ENCODE measurements at places on chromosomes 3 and 15.

DNA sequence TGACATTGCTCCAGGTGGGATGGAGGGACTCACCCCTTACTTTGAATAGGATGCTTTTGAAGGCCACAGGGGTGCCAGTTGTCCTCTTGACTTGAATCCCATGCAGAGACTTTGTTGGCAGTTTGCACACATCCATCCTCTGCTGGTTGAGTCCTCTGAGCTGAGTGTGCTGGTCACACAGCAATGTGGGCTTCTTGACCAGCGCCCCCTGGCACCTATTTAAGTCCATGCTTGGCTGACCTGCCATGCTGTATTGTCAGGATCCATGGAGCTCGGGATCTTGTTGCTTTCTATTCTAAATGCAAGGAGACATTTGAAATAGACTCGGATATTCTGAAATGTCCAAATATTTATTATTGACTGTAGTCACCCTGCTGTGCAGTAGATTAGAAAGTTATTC, 19.8 kb downstream of the RAB7A start:
- DNase-seq: no peak

DNA sequence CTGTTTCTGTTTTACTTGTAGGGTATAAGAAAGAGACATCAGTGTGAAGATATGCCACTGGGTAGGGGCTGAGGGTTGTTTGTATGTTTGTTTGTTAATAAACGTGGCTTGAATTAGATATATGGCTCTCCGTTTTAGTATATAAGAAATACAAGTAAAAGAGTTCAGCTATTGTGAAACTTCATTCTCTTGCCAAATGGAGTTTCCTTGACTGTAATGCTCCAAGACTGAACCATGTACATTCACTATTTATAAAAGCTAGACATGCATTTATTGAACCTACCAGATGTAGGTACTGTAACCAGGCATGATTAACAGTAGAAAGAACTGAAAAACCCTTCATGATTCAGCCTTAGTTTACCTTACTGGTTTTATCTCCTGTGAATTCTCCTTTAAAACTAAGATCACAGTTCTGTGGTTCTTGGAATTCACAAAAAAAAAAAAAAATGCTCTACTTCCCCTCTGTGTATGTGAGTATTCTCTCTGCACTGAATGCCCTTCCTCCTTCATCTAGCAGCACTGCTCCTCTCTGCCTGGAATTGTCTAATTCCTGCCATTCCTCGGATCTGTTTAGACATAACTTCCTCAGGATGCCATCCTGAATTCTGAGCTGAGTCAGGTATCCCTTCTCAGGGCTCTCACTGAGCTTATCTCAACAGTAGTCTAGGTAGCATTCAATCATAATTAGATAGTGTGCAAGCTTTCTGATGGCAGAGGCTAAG, 504.4 kb downstream of the FHIT start:
- no peak for DNase-seq

GRCh38 chr15:78880242-78880533, 7.5 kb downstream of the MORF4L1 start:
- DNase-seq: no peak

- DNase-seq: no peak
Measured at GRCh38 chr3:15978801-15979200, 181.0 kb upstream of the ANKRD28 start.

DNA sequence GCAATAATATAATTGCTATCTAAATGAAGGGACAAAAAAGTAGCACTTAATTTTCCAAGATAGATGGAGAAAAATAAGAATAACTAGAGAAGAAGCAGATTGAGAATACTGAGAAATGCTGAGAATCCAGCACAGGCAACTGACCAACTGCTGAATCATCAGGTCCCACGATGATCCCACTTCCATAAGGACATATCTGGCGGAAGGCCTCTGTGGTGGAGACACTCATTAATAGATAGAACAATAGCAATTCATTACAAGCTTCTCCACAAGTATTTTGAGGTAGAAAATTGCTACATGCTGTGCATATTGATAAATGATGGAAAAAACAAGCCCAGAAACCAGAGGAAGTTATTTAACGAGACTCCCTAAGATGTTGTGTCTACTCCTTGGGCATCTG, 105.9 kb downstream of the DUT start:
- no peak for DNase-seq

GRCh38 chr3:193787496-193787870, 194.5 kb downstream of the OPA1 start:
- no peak for DNase-seq

- DNase-seq: no peak
Measured at GRCh38 chr15:82995938-82996337, 9.9 kb downstream of the RAMAC start.

DNA sequence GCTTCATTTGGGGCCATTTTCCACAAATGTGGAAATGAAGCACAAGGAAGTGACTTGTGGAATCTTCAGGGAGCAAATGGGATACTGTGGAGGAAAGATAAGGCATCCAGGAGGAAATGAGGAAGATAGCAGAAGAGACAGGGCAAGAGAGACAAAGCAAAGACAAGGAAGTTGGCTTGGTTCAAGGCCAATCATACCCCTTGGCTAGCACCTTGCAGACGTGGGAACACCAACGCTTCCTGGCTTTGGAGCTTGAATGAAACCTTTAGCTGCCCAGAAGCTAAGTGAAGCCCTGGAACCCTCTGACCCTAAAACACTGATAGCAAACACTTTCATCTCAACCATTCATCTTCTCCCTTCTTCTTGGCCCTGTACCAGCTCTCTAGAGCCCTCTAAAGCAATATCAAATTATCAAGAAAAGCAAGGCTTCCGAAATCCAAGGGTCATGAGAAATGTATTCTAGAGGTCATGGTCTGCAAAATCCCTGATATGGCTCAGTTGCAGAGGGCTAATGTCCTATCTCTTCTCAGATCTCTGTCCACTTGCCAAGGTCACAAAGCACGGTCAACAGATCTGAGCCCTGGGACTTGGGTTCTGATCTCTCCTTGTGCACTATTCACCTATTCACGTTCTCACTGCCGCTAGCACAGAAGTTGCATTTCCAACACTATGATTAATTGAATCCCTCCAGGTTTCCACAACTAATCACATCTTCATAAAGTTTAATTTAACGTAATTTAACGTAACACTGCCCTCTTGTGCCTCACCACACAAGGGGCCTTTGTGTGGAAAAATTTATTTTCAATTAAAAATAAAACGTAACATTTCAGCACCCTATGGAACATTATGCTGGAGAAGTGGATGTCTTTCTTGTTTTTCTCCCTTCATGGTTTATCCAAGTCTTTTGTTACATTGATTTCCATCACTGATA, 557.6 kb upstream of the ADAMTS9 start:
- DNase-seq: no peak

GRCh38 chr3:134833453-134834163, 38.5 kb downstream of the EPHB1 start:
- no peak for DNase-seq

- no peak for DNase-seq
Measured at GRCh38 chr3:72368331-72368975, 479.8 kb downstream of the SHQ1 start.

- no peak for DNase-seq
Measured at GRCh38 chr15:67920524-67921240, 80.8 kb upstream of the RNU6-1 start.

DNA sequence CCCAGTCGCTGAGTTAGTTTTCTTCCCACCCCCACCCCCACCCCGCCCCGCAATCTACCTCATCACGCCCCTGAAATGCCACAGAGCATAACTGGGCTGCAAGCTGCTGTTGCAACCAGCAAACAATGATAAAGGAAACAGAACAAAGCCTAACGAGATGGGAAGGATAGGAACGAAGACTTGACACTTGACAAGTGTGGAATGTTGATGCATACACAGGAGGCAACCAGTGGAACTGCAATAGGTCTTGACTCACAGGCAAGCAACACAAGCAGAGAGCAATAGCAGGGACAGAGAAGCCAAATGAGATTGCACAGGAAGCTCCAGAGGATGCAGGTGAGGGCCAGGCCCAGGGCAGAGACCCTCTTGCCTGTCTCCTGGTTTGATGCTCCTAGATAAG, 225.9 kb downstream of the IGSF11 start:
- no peak for DNase-seq

DNA sequence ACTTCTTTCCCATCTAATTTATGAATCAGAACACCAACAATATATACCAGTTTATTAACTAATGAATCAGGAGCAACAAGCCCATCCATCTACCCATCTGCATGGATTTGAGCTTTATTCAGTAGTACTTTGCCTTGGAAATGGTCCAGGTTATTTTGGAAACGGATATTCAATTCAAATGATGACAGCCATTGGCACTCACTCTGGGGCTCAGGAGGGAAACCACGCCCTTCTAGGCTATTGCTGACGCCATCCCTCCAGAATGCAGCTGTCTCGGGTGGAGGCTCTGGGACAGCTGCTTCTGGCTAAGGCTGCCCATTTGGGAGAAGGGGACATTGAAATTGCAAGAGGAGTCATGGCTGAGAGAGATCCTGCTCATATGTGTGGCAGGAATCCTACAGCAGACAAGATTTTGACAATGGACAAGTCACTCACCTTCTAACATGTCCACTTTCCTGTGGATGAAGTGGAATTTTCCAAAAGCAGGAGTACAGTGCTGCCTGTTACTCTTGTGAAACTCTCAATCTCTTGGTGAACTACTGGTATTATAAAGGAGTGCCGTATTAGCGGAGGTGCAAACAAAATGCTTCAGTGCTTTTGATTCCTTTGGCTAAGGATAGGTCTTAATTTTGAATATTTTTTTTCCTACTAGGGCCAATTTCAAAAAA, 29.3 kb upstream of the TRAK1 start:
- DNase-seq: no peak

DNA sequence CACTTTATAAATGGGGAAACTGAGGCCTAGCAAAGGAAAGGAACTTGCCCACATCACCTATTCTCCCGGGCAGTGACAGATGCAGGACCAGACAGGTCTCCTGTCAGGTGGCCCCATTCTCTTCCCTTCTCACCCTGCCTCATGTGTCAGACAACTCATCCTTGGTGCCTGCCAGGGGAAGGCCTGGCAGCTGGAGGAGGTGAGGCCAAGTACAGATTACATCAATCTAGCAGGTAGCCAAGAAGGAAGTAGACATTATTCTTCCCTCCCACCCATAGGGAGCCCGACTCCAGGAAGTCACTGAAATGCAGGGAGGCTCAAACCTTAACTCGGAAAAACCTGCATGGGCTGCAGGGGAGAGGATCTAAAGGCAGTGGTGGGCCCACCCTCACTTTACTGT, 39.6 kb downstream of the DAPK2 start:
- DNase-seq: no peak

DNA sequence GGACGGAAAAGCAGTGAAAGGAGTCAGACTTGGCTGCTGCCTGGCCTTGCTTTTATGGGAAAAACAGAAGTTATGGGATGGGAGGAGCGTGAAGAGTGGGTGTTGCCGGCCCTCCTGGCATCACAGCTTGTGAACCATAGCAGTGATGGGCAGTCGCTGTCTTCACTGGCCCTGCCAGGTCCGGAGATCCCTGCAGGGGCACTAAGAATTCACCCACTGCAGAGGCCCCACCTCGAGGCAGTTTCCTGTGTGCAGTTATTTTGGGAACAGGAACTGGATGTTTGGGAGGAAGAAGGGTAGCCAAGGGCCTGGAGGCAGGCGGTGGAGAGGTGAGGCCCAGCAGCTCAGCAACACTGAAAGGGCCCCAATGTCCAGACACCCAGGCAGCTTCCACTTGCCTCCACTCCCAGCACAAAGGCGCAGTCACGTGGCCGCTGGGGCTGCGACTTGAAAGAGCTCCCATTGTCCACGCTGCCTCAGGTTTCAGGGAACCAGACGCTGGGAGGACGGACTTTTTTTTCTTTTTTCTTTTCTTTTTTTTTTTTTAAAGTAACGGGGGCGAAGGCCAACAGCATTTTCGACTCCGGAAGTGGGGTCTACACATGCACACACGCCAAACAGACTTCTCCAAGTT, 255.6 kb downstream of the ZNF621 start:
- no peak for DNase-seq

GRCh38 chr3:42143440-42143839, 52.3 kb downstream of the TRAK1 start:
- no peak for DNase-seq

GRCh38 chr15:69472562-69472961, 19.9 kb downstream of the RPLP1 start:
- no peak for DNase-seq

DNA sequence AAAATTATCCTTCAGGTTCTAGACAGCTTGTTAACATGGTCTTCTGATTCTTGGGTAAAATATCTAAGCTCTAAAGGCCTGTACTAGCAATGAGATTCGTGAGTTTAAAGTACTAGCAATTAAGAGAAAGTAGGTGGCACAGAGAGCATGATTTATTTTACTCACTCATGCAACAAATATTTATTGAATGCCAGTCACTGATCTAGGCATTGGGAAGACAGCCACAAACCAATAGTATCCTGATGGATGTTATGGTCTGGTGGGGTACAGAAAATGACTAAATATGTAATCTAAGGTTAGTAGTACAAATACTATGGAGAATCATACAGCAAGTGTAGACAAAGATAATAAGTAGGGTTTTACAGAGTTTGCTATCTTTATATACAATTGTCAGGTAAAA, 751.3 kb downstream of the ZNF385D start:
- DNase-seq: no peak

DNA sequence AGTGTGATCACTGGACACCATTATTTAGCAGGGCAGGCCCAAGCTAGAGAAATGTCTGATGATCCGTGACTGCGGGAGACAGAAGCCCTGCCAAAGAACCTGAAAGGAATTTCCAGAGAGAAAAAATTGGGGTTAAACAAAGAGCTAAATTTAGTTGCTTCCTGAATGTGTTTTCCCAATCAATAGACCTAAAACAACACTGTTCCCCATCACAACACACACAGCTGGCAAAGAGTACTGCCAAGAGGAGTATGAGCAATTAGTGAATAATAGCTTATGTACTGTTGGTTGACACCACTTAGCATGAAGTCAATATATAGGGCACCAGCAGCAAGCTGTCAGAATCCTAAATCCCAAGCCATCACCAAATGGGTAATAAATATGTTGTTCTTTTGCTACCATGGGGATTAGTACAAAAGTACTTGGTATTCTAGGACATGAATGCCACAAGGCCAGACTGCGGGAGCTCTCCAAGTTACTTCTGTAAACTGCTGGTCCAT, 35.7 kb downstream of the CLK3 start:
- DNase-seq: no peak

- no peak for DNase-seq
Measured at GRCh38 chr3:134896696-134897095, 101.6 kb downstream of the EPHB1 start.
